ENCODE measurements at places on chromosomes 12 and 14. TPM values are rescaled to one million over a fixed set of nuclear protein-coding genes. Genes with fewer than 3 reads are reported as not detected.

BDKRB2 gene
- total RNA-seq = 4.5 TPM

MMP14 gene
- total RNA-seq = 124 TPM

RILPL2 gene
- 6.4 TPM for total RNA-seq

SLC7A8 gene
- 9.9 TPM for total RNA-seq

UNC79 gene
- total RNA-seq = 0.81 TPM

RASAL1 gene
- not detected for total RNA-seq

TSPAN9 gene
- total RNA-seq = 23.6 TPM

ADGRD1 gene
- 7.2 TPM for total RNA-seq

G2E3 gene
- 13.0 TPM for total RNA-seq

GLIPR1L1 gene
- not detected for total RNA-seq

PUS1 gene
- total RNA-seq = 15.6 TPM

CLEC7A gene
- 8.9 TPM for total RNA-seq

RASSF3 gene
- 172 TPM for total RNA-seq

KLRB1 gene
- total RNA-seq = 0.49 TPM

ASB2 gene
- total RNA-seq = 124 TPM

GNB3 gene
- total RNA-seq = 0.36 TPM

LDHB gene
- 381 TPM for total RNA-seq

PAPLN gene
- total RNA-seq = 22.3 TPM

KLRK1 gene
- total RNA-seq = 1.7 TPM

RNASE7 gene
- total RNA-seq = not detected

TSHR gene
- total RNA-seq = not detected

TAS2R9 gene
- total RNA-seq = not detected

Measured in sigmoid colon (tissue), 7 donors.